ENCODE measurements at places on chromosomes 3 and 15. TPM values are rescaled to one million over a fixed set of nuclear protein-coding genes. Genes with fewer than 3 reads are reported as not detected.

- DNase-seq = no peak
- no peaks in the 10 kb centered on the region for H3K4me1 ChIP-seq
- no peaks in the 10 kb centered on the region for H3K27me3 ChIP-seq
- H3K4me3 ChIP-seq = no peak overlapping the region
Measured at GRCh38 chr3:127536830-127537812, 53.4 kb downstream of the TPRA1 start.

DNA sequence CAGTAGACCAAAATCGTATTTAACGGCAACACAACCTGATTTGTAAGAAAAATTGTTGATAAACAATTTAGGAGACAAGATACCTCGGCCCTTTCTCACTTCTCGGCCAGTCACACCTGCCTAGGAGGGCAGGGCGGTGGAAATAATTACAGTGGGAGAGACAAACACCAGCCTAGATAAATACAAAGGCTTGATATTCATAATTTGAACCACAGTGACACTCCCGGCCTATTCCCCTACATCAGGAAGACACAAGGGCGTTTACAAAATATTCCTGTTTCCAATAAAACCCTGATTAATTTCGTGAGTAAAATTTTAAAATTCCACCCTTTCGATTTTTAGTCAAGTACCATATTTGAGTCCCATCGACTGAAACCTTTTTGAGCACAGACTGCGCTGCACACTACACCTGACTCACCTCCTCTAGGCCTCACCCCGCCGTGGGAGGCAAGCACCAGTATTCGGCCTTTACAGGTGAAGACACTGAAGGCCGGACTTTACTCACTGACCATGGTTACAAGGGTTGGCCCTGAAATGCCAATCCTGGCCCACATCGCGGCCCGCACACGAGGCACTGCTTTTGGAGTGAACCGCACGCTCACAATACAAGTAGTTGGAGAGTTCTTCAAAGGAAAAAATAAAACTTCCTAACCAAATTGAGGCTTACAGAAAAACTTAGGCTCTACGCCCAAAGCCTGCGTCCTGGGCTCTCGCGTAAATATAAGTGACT is 794 bp downstream of the ARPP19 start:
- H3K4me3 ChIP-seq = peak overlapping the region; percentile 75
- no peaks in the 10 kb centered on the region for H3K27me3 ChIP-seq
- H3K36me3 ChIP-seq = no peaks in the 10 kb centered on the region
- peak overlapping the region; percentile 98 for H3K27ac ChIP-seq

GRCh38 chr3:143637133-143637532 is 211.1 kb downstream of the SLC9A9 start:
- no peak overlapping the region for H3K4me3 ChIP-seq
- H3K36me3 ChIP-seq = no peaks in the 10 kb centered on the region
- no peaks in the 10 kb centered on the region for H3K27me3 ChIP-seq
- H3K27ac ChIP-seq = no peak overlapping the region
- no peak for DNase-seq

GRCh38 chr3:69872783-69873378 is 126.7 kb upstream of the SAMMSON start:
- no peaks in the 10 kb centered on the region for H3K36me3 ChIP-seq
- H3K4me1 ChIP-seq = no peaks in the 10 kb centered on the region
- no peak for DNase-seq
- H3K27me3 ChIP-seq = no peaks in the 10 kb centered on the region
- H3K27ac ChIP-seq = no peak overlapping the region
- H3K4me3 ChIP-seq = no peak overlapping the region

GRCh38 chr3:155619118-155619915 is 125.6 kb downstream of the PLCH1 start:
- DNase-seq = no peak
- H3K27me3 ChIP-seq = no peaks in the 10 kb centered on the region
- H3K27ac ChIP-seq = no peak overlapping the region
- no peaks in the 10 kb centered on the region for H3K4me1 ChIP-seq
- H3K4me3 ChIP-seq = no peak overlapping the region
- no peaks in the 10 kb centered on the region for H3K36me3 ChIP-seq

DNA sequence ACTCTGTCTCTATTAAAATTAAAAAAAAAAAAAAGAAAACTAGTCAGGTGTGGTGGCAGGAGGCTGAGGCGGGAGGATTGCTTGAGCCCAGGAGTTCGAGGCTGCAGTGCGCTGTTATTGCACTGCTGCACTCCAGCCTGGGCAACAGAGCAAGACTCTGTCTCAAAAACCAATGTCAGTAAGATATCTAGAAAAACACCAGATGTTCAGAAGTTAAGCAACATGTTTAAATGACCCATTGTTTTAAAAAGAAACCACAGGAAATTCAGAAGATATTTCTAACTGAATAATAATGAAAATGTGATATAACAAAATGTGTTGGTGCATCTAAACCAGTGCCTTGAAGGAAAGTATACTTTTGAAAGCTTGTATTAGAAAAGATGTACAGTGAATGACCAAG is 203.4 kb upstream of the CGNL1 start:
- H3K4me3 ChIP-seq = no peak overlapping the region
- no peaks in the 10 kb centered on the region for H3K27me3 ChIP-seq
- H3K36me3 ChIP-seq = peaks cover 5% of the 10 kb centered on the region
- DNase-seq = no peak

GRCh38 chr3:37751967-37752648 is 109.6 kb upstream of the CTDSPL start:
- H3K4me3 ChIP-seq = no peak overlapping the region
- no peaks in the 10 kb centered on the region for H3K4me1 ChIP-seq
- H3K27me3 ChIP-seq = no peaks in the 10 kb centered on the region
- H3K36me3 ChIP-seq = no peaks in the 10 kb centered on the region
- DNase-seq = no peak
- no peak overlapping the region for H3K27ac ChIP-seq

DNA sequence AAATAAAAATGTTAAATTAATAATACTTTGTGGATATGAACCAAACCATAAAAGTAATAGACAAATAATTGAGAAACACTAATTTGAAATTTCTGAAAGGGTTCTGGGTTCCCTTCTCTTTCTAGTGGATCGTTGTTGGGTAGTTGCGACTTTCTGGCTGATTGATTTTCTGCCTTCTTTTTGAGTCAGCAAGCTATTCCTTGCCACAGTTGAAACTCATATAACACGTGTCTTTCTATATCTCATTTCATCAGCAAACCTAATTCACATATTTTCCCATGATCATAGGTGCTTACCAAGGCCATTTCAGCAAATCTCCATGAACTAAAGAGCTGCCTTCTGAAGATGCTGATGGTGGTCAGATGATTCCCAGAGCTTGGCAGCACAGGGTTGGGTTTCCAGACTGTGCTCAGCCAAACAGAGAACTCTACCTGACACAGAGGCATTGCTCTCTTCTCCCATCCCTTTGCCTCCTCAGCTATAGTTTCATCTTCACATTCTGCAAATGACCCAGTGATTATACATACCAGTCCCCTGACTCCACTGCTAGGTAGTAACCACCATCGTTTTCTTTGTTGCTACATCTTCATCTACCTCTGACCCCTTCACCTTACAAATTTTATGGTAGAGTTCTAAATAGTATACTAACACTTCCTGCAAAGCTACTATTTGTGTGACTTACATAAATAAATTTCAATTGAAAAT is 383.9 kb upstream of the DPH6 start:
- H3K36me3 ChIP-seq = no peaks in the 10 kb centered on the region
- DNase-seq = no peak
- no peaks in the 10 kb centered on the region for H3K4me1 ChIP-seq

GRCh38 chr3:23888617-23889228 is 28.1 kb downstream of the NKIRAS1 start:
- H3K4me3 ChIP-seq = no peak overlapping the region
- DNase-seq = peak; percentile 24

GRCh38 chr3:11641683-11642430 is 1.9 kb downstream of the VGLL4 start:
- no peaks in the 10 kb centered on the region for H3K36me3 ChIP-seq
- H3K27ac ChIP-seq = peak overlapping the region; percentile 91
- H3K27me3 ChIP-seq = no peaks in the 10 kb centered on the region
- DNase-seq = peak; percentile 62

Gene IL5RA
- polyA plus RNA-seq = not detected

Gene MYL3
- not detected for polyA plus RNA-seq

Gene KY
- polyA plus RNA-seq = not detected

Gene POLQ
- polyA plus RNA-seq = 0.04 TPM

Gene PROS1
- not detected for polyA plus RNA-seq

Gene SEMA6D
- not detected for polyA plus RNA-seq
